ENCODE measurements at places on chromosomes 5 and 9.

- no peak for DNase-seq
These were observed 84.8 kb downstream of the SLC25A46 start for GRCh38 chr5:110823571-110823970.

DNA sequence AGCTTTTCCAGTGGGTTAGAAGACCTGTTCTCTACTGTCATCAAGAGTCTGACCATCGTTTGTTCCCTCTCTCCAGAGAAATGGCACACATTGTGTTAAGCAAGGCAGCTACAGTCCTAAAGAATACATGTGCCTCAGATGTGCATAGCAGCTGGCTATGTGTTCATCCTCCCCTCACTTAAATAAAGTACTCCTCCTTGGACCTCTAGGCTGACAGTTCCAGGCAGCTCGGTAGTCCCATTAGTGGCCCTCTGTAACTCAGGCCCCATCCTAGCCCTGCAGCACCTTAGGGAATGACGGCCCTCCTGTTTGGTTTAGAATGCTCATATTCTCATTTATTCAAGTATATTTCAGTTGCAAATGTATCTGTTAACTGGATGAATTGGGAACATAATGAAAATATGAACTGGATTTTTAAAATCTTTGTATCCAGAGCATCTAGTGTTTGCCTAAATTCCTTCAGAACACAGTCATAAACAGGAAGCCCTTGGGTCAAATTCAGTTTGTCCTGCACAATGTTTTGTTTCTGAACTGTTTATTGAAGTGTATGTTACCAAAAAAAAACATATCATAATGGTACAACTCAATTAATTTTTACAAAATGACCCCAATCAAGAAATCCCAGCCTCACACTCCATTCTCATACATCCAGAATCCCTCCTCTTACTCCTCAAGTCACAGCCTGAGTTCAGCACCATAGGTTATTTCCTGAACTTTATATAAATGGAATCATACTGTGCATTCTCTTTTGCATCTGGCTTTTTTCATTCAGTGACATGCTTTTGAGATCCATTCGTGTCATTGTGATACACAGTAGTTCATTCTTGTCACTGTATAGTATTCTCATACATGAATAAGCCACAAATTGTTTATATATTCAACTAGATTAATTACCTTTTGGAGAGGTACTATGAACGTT, 1.6 kb upstream of the ASPN start:
- DNase-seq = no peak

- no peak for DNase-seq
These were observed 83.4 kb downstream of the PAPPA start for GRCh38 chr9:116236979-116237378.

GRCh38 chr5:6638236-6638635, 5.0 kb downstream of the SRD5A1 start:
- DNase-seq = no peak

DNA sequence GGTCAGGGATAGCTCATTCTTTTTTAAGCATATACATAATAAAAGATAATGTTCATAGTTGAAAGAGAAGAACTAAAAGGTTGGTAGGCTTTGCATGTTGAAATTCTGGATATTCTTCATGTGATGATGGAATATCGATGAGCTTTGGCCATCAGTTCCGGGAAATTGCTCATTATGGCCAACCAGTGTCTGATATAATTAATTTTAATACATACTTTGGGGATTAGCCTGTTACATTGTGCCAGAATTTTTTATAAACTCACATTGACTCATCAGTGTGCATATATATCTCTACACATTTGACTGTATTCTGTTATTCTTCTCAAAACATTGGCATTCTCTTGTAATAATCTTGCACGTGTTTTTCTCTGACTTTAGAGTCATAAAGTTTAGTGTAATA, 84.3 kb downstream of the NNT start:
- DNase-seq = no peak

- DNase-seq = no peak
These were observed 188.4 kb downstream of the RGS3 start for GRCh38 chr9:113651896-113652295.

GRCh38 chr5:118620233-118620632, 368.1 kb downstream of the DTWD2 start:
- DNase-seq = no peak

DNA sequence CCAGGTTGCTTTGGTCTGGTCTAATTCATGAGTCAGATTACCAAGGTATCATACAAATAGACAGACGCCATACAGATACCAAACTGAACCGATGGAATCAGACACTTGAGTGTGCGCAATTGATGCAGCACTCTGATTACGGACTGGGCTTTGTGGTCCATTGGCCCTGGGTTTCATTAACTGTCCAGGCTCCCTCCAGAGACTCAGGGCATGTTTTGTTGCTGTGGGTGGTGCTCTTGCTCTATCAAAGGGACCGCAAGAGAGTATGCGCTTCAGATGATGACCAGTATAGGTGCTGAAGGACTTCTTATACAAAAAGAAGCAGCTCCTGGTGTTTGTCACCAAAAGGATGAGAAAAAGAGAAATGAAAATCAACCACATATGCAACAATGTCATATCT, 36.9 kb upstream of the ANKRD55 start:
- DNase-seq = no peak

Data from GM12892 (cell line).